ENCODE measurements at places on chromosomes 1 and 21. TPM values are rescaled to one million over a fixed set of nuclear protein-coding genes. Genes with fewer than 3 reads are reported as not detected.
A peak's percentile ranks its signal among the peaks of the same experiment; 100 is the strongest.

DNA sequence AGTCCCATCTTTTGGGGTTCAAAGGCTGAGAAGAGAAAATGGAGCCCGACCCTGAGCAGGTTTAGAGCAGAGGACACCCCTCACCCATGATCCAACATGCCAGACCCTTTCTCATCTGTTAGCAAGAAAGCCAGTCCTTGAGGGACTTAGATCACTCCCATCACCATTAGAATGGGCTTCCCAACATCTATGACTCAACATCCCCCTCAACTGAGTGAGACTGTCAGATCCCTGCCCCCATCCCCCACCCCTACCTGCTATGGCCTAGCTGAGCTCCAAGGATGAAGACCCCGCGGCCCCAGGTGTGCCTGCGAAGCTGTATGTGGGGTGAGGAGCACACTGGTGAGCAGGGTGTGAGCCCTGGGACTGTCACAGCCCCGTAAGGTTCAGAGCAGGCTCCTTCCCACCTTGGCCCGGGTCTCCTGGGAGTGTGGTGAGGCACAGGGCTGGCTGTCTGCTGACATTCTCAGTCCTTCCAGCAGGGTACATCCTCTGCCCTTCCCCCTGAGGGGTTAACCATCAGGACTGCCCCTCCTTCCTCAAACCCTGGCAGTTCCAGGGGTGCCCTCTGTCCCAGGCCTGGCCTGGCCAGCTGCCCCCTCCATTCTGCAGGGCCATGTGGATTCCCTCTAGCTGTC lies 21.4 kb upstream of the BLACAT1 start:
- no peaks in the 10 kb centered on the region for H3K4me1 ChIP-seq
- H3K36me3 ChIP-seq = no peaks in the 10 kb centered on the region
- H3K4me3 ChIP-seq = no peak overlapping the region
- H3K27me3 ChIP-seq = no peaks in the 10 kb centered on the region
- DNase-seq = no peak
- no peak overlapping the region for H3K27ac ChIP-seq

- H3K4me3 ChIP-seq = no peak overlapping the region
- peaks cover 5% of the 10 kb centered on the region for H3K4me1 ChIP-seq
- peak overlapping the region; percentile 96 for H3K27ac ChIP-seq
- no peak for DNase-seq
- H3K27me3 ChIP-seq = no peaks in the 10 kb centered on the region
- H3K36me3 ChIP-seq = no peaks in the 10 kb centered on the region
These were observed 4.0 kb downstream of the CLIC4 start for GRCh38 chr1:24749252-24749651.

DNA sequence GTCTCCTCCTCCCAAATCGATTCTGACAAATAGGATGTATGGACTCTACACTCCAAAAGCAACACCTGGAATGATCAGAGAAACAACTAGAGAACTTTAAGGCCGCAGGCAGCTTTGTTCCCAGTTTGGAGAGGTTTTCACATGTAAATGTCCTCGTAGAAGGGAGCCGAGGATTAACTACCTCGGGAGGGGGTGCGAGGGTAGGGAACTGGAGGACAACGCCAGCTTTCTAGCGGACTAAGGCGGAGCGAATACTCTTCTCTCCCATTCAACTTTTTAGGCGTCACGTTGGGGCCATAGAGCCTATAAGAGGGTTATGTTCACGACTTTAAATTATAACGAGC lies 1.2 kb downstream of the SCAF4 start:
- peak overlapping the region; percentile 91 for H3K27ac ChIP-seq
- no peaks in the 10 kb centered on the region for H3K4me1 ChIP-seq
- H3K27me3 ChIP-seq = no peaks in the 10 kb centered on the region
- peak overlapping the region; percentile 64 for H3K4me3 ChIP-seq

Gene GSTM1
- not detected for total RNA-seq

Gene SPRR1B
- not detected for total RNA-seq

Data from uterus (tissue), 4 donors.